ENCODE measurements at places on chromosomes 1 and 21.

GRCh38 chr1:7679873-7680206 is 91.3 kb upstream of the VAMP3 start:
- no peak for DNase-seq

- no peak for DNase-seq
These were observed 15.5 kb downstream of the IBA57 start for GRCh38 chr1:228180959-228181644.

GRCh38 chr1:206691604-206692003 is 6.9 kb downstream of the MAPKAPK2 start:
- DNase-seq: no peak

DNA sequence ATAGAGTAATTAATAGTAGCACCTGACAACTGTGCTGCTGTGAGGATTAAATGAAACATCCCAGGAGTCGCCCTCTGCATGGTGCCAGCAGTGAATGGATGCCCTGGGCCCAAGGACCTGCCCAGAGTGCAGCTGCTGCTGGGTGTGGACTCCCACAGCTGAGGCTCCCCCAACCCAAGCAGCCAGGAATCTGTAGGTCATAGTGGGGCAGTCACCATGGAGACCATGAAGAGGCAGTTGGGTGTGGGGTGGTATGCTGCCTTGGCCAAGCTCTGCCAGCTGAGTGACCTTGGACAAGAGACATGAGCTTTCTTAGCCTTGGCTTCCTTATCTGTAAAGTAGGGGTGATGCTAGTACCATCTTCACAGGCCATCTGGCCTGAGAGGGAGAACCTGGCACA is 9.4 kb downstream of the OLIG2 start:
- DNase-seq: no peak

GRCh38 chr1:82837766-82838465 is 1037.2 kb downstream of the ADGRL2 start:
- DNase-seq: no peak

GRCh38 chr1:23344987-23345472 is 946 bp upstream of the HNRNPR start:
- DNase-seq: no peak

DNA sequence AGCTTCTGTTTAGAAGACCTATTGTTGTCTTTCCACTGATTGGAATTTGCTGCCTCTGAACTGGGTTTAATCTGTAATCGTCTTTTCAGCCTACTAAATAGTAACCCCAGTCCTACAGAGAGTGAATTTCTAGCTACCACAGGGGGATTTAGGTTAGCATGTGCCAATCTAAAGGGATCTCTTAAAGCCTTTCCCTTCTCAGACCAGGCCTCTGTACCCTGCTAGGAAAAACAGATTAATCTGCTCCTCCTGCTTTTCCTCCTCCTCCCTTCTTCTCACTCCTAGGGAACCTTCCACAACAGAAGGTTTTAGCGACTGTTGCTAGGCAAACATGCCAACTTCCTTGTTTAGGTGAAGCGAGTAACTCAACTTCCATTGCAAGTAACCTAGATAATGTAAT is 1.3 kb upstream of the RC3H1 start:
- no peak for DNase-seq

- no peak for DNase-seq
These were observed 14.7 kb downstream of the KIAA1614 start for GRCh38 chr1:180927348-180927747.

DNA sequence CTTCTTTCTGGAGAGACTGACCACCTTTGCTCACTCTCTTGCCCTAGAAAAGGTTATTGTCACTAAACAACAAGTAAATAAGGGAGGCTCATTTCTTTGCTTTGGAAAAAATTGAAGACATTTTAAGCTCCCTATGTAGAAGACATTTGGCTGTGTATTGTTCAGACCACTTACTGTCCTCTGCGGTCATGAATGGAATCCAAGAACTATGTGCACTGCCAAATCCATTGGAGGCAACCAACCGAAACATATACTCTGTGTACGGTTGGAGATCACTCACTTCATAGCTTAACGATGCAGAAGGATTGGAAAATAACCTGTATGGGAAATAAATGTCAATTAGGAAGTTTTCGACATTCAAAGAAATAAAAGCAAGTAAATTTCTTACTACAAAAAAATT is 332.8 kb downstream of the KCTD3 start:
- DNase-seq: no peak

DNA sequence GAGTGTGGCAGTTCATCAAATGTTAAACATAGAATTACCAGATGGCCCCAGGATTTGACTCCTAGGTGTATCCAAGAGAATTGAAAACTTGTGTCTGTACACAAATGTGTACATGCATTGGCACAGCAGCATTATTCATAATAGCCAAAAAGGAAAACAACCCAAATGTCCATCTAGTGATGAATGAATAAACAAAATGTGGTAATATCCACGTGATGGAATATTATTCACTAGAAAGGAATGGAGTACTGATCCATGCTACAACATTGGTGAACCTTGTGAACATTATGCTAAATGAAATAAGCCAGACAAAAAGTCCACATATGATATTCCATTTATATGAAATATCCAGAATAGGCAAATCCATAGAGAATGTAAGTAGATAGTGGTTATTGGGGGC is 77.7 kb downstream of the RAVER2 start:
- no peak for DNase-seq

GRCh38 chr1:220924331-220924970 is 45.2 kb downstream of the HLX start:
- DNase-seq: no peak

DNA sequence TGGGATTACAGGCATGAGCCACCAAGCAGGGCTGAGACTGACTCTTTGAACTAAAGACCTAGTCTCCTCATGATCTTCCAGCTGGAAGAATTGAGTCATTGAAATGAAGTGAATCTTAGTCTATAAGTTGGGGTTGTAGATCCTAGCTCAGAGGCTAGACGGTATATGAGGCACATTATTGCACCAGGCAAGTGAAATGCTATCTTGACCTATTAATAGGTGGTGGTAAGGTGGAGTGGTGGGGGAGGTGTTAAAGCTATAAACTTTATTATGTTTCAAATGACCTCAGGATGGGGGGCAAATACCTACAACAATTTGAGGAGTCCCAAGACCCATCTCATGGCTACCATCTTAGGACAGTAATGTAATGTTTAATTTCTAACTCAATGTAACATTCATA is 36.8 kb upstream of the SLC16A1 start:
- DNase-seq: no peak

- no peak for DNase-seq
These were observed 25.9 kb upstream of the NID1 start for GRCh38 chr1:236090741-236091147.

GRCh38 chr1:156551869-156552268 is 20.5 kb downstream of the IQGAP3 start:
- DNase-seq: no peak

- no peak for DNase-seq
These were observed 427.2 kb downstream of the KCNT2 start for GRCh38 chr1:196180847-196181593.

- DNase-seq: no peak
These were observed 1.5 kb upstream of the EDN2 start for GRCh38 chr1:41486053-41486370.

DNA sequence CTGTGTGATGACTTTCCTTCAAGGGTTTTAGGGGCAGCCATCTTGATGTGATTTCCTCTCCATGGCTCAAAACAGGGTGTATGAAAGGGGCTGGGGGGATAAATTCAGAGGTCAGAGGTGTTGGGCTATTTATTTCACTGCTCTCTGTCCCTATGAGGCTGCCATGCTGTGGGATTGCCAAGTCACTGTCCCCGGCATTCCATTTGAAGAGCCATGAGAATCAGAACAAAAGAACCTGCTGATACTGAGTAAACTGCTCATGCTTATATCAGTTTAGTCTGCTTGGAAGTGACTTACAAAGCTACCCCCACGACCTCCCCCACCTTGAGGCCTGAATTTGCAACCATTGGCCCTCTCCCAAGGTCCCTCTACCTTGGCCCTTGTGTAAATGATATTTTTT is 72.3 kb upstream of the UBE2U start:
- no peak for DNase-seq

DNA sequence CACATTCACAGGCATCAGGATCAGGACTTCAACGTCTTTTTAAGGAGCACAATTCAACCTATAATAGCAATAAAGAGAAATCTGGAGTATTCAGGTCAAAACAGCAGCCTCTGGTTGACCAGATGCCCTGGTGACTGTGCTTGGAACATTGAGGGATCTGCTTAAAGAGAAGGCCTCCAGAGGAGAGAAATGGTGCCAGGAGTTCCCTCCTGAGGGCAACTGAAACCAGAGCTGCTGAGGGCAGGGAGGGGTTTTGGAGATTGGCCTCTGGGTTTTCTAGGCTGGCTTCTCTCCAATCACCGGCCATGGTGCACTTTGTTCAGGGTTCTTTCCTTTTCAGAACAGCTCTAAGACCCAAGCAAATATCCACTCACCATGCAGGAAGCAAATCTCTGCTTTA is 190.7 kb upstream of the KIAA0040 start:
- no peak for DNase-seq

DNA sequence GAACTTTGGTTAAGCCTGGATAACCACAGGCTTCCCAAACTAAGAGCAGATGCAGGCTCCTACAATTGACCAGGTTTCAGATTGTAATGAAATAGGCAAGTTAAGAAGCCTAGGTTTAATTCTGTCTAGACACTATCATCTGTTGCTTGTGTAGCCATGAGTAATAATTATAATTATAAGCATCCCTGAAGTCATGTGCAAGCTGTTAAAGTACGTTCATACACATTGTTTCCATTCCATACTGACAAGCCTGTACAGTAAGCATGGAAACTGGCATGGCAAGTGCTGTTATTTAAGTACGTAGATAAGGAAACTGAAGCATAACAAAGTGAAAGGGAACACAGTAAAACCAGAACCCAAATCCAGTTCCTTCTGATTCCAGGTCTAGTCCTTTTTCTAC is 557.2 kb upstream of the BEND5 start:
- DNase-seq: no peak

DNA sequence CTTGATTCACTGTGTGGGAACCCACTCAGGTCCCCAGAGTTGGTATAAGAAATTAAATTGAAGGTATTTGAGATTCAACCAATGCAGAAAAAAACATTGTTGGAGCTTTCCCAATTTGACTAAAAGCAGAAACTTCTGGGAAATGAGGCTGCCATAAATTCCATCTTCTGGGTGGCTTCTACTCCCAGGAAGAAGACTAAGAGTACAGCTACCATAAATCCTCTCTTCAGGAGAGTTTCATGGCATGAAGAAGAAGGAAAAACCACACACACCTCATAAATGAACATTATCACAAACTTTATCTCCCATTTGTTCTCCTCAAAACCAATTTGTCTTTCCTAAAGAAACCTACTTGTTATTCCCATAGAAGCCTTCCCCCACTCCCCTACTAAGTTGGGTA is 283.9 kb downstream of the DPYD start:
- DNase-seq: no peak

DNA sequence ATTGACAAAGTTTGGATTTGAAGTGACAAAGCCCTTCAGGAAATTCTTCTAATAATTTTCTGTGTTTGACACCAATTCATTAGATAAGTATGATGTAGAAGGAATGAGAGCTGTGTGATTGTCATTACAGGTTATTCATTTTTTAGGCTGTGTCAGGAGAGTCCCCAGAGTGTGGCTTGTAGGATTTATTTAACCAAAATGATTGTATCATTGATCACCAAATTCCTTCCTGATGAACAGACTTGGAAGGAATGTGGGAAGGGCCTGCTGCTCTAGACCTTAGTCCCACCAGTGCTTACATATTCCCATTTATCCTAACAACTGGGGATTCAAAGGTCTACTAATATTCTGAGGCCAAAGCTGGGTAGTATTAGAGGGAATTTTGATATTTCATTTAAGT is 383.3 kb upstream of the KAZN start:
- no peak for DNase-seq

GRCh38 chr21:41977034-41977950 is 23.5 kb upstream of the C2CD2 start:
- DNase-seq: no peak

DNA sequence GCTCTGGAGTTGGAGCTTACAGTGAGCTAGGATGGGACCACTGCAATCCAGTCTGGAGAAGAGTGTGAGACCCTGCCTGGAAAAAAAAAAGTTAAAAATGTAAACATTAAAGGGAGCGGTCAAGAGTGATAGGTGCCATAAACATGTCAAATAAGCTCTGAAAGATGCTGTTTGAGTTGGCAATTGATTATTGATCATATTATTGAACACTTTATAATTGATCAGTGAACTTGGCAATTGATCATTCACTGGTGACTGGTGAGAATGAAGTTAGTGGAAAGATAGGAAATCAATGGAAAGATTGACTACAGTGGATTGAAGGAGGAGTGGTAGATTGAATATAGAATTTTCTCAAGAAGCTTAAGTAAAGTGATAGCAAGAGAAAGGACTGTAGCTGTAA is 64.3 kb upstream of the MPC2 start:
- DNase-seq: no peak

GRCh38 chr1:199422206-199422605 is 605.3 kb upstream of the NR5A2 start:
- DNase-seq: peak; percentile 25

DNA sequence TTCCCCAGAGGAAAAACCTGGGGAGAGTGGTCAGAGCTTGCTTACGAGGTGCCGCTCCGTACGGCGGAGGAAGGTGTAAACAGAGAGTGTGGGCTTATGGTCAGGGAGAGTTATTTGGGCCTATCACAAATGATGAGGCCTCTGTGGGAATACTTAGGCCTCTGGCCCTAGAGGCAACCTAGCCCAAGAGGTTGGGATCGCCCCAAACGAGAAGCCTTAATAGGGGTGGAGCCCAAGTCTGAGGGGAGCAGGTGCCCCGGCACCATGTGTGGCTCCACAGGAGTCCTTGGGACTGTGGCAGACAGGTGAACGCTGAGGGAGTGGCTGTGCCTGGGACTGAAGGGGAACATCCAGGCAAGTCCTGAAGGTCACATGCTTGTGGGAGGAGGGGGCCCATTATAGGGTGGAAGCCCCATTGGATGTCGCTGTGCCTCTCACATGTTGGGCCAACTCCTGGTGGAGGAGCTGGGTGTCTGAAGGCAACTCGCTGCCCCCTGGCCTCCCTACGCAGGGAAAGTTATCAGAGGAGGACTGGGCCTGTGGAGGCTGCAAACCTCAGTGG is 135.1 kb downstream of the ZSCAN20 start:
- no peak for DNase-seq

DNA sequence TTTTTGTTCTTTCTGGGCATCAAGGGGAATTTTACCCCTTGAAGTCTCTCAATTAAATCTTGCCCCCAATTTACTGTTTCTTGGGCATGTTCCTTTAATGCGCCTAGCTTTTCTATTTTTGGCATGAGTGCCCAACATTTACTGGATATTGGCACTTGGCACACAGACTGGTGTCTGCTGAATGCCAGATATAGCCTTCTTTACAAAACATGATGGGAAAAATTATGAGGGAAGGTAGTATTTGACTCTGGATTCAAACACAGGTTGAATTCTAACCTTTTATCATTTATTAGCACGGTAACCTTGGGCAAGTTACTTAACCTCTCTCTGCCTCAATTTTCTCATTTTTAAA is 88.3 kb upstream of the GPR52 start:
- no peak for DNase-seq

GRCh38 chr1:26516987-26517765 is 12.4 kb upstream of the RPS6KA1 start:
- no peak for DNase-seq

All from iPS DF 6.9 (cell line).